ENCODE measurements at places on chromosomes 12 and 14. TPM values are rescaled to one million over a fixed set of nuclear protein-coding genes. Genes with fewer than 3 reads are reported as not detected.

Gene KCNC2
- not detected for total RNA-seq

- DNase-seq = no peak
These were observed 182.5 kb upstream of the RGS6 start for GRCh38 chr14:71749613-71750238.

Gene TBC1D30
- 19.6 TPM for total RNA-seq

DNA sequence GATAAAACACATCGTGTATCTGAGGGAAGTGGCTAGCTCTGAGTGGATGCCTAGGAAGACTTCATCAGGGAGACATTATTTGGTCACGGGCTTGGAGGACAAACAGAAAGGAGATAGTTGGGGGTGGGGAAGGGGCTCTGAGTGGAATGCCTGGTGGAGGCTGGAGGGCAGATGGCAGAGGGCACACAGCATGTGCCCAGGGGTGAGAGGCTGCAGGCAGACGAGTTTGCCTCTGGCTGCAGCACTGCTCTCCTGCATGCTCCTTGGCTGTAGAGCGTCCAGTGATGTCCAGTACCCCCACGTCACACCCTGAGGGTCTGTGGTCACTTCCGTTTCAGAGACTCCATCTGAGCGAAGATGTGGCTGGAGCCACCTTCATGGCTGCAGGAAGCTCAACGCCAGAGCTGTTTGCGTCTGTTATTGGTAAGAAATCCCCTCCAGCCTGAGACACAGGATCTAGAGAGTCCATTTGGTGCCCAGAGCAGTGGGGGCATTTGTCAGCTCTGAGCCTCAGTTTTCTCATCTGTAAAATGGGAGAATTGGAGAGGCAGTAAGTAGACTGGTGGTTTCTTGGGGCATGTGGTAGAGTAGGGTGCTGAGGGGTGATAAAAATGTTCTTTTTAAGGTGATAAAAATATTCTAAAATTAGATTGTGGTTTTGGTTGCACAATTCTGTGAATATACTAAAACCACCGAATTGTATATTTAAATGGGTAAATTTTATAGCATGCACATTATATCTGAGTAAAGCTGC lies 71.7 kb upstream of the RIN3 start:
- DNase-seq = no peak

- no peak for DNase-seq
These were observed 9.2 kb upstream of the GOLGA3 start for GRCh38 chr12:132837693-132838409.

GRCh38 chr12:121592320-121592719 lies 11.5 kb upstream of the KDM2B start:
- no peak for DNase-seq

DNA sequence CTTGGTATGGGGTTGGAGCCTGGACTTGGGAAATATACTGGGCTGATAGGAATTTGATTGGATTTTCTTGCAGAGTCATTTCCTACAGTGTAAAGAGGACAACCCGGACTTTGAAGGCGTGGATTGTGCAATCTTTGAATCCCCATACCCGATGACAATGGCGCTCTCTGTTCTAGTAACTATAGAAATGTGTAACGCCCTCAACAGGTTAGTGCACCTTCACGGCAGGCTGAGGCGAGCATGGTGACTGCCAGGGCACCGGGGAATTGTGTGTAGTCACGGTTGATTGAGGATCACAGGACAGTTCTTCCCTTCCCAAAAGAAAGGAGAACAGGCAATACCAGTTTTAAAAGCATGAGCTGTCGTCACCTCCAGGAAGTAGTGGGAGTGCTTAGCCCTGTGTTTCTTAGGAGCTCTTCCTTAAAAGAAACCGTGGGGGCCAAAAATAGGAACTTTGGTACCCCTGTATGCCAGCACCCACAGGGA lies 58.3 kb downstream of the ANAPC7 start:
- DNase-seq = no peak

DNA sequence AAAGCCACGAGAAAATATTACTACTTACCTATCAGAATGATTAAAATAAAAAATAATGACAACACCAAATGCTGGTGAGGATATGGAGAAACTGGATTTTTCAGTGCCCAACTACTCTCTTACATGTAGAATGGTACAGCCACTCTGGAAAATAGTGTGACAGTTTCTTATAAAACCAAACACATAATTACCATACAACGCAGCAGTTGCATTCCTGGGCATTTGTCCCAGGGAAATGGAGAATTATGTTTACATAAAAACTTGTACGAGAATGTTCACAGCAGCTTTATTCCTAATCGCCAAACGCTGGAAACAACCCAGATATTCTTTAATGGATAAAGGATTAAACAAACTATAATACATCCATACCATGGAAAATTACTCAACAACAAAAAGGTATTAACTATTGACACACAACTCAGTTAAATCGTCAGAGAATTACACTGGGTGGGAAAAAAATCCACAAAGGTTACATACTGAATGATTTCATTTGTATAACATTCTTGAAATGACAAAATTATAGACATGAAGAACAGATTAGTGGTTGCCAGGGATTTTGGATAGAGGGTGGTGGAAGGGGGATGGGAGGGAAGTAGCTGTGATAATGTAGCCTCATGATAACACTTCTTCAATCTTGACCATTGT lies 35.4 kb downstream of the TAOK3 start:
- no peak for DNase-seq

GRCh38 chr12:132554845-132555630 lies 55.3 kb downstream of the LRCOL1 start:
- peak; percentile 46 for DNase-seq

GRCh38 chr14:38053666-38054065 lies 154.0 kb upstream of the SSTR1 start:
- DNase-seq = no peak

Gene AJUBA
- 80.8 TPM for total RNA-seq

Gene TMEM132C
- not detected for total RNA-seq

- peak; percentile 10 for DNase-seq
These were observed 167.1 kb upstream of the OR4E1 start for GRCh38 chr14:21840765-21841164.

DNA sequence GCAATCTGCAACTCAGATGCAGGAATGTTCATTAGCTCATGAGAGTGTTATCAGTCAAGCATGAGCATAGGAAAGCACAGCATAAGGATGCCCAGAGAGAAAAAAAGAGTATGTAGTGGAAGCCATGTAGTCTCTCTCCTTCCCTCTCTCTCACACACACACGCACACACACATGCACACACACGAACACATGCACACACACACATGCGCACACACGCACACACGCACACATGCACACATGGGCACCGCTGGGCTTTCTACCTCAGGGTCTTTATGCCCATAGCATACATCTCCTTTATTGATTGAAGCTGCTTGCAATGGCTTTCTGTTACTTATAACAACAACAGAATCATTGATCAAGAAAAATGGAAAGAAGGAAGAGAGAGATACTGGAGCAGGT lies 240.9 kb downstream of the ETNK1 start:
- no peak for DNase-seq

GRCh38 chr14:90446405-90446804 lies 49.6 kb downstream of the CALM1 start:
- no peak for DNase-seq

DNA sequence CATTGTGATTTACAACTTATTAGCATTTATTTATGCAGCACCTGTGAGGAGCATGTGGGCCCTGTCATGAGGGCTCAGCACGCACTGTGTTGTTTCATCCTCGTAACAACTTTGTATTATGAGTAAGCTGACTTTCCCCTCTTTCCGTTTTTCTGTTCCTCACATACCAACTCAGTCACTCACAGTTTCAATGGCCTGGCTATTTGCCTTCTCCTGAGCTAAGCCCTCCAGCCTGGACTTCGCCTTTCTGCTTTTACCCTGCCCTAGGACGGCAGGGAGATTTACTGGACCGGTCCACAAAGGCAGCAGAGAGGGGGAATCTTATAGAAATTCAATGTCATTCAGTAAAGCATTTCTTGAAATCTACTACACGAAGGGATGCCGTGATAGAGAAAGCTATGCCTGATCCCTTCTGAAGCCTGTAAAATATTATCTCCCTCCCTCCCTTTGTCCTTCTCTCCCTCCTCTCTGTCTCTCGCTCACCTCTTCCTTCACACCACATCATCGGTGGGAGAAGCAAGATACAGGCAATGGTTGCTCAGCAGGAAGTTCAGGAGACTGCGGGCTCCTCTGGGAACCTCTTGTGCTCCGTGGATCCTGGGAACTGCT lies 219.2 kb upstream of the TBX3 start:
- no peak for DNase-seq

DNA sequence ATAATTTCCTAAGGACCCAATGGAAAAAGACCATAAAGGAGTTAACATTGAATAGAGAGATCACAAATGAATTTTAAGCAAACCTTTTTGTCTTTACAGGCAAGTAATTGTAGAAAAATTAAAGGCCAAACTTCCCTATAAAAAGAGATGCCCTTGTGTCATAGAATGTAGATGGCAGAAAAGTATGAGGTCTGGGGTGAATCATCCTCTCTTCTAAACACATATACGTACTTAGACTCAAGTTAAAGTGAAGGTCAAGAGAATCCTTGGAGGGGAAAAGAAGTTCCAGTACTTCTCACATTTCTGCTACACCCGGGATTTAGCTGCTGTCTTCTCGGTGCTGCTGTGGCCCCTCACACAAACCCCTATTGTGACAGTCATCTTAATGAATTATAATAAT lies 116.2 kb upstream of the ARID2 start:
- no peak for DNase-seq

- no peak for DNase-seq
These were observed 3.0 kb downstream of the NAB2 start for GRCh38 chr12:57091638-57092528.

DNA sequence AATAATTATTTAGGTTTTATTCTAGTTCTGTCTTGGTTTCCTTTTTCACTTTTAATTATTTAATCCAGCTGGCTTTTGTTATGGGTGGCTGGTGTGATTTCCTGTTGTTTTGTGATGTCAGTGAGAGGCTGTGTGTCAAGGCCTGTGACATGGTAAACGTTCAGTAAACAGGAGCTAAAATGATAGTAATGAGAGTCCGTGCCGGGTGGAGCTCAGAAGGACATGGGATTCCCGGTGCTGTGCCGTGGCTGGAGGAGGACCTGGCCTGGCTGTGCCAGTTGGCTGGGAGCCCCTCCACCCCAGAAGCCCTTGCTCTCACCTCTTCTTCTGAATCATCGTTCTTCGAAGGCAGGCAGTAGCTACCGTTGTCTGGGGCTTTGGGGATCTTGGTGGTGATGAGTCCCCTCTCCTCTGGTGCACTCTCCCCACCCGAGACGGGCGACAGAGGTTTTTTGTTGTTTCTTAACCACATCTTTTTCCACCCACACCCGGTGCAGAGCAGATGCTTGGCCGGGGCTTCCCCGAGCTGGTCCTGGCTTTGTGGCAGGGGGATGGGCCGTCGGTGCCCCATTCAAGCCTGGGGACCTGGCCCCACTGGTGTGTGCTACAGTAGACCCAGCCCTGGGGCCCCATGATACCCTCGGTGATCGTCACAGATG lies 29.1 kb downstream of the SH2B3 start:
- DNase-seq = peak; percentile 80

Gene DPF3
- 2.9 TPM for total RNA-seq

Gene GPR65
- total RNA-seq = not detected

DNA sequence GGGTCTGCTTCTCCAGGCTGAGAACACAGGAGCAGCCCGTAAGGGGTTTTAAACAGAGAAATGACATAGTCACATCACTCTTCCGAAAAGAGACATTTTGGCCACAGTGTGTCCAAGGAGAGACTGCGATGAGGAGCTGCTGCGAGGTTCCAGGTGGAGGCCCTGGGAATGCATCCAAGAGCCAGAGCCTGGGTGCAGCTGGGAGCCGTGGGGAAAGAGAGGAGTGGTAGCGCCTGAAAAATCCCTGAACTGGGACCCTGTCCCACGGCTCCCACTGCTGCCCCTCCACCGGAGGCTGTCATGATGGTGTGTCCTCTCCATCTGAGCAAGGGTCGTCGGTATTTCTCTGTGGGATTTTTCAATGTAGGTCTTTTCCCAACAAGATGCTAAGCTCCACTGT lies 146.9 kb downstream of the BCL11B start:
- DNase-seq = no peak

GRCh38 chr12:106245767-106246166 lies 2.1 kb downstream of the CKAP4 start:
- peak; percentile 80 for DNase-seq

Gene XRCC3
- total RNA-seq = 26.9 TPM

DNA sequence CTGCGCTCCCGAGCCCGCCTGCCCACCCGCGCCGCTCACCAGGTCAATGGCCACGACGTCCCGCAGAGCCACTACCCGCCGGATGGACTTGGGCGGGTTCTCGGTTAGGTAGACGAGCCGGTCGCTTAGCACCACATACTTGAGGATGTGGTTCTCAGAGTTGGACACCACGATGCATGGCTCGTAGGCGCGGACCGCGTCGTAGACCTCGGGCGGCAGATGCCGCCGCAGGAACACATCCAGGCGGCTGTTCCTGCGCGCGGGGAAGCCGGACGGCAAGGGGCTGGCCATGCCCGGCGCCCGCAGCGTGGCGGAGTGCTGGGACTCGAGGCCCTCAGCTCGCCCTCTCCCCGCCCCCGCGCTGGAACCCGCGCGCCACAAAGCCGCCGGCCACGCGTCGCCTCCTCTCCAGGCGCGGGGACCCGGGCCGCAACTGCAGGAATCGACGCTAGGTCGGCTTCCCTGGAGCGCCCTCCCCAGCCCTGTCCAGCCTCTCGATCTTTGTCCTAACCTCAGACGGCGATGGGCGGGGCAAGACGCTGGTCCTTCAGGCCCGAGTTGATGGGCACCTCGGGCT lies at the start of gene C12orf56:
Gene C12orf56, minus strand, starts transcription at position 484 of the 577 bp plus-strand sequence. Its CDS starts 193 bp downstream, at position 291.
- peak; percentile 31 for DNase-seq

DNA sequence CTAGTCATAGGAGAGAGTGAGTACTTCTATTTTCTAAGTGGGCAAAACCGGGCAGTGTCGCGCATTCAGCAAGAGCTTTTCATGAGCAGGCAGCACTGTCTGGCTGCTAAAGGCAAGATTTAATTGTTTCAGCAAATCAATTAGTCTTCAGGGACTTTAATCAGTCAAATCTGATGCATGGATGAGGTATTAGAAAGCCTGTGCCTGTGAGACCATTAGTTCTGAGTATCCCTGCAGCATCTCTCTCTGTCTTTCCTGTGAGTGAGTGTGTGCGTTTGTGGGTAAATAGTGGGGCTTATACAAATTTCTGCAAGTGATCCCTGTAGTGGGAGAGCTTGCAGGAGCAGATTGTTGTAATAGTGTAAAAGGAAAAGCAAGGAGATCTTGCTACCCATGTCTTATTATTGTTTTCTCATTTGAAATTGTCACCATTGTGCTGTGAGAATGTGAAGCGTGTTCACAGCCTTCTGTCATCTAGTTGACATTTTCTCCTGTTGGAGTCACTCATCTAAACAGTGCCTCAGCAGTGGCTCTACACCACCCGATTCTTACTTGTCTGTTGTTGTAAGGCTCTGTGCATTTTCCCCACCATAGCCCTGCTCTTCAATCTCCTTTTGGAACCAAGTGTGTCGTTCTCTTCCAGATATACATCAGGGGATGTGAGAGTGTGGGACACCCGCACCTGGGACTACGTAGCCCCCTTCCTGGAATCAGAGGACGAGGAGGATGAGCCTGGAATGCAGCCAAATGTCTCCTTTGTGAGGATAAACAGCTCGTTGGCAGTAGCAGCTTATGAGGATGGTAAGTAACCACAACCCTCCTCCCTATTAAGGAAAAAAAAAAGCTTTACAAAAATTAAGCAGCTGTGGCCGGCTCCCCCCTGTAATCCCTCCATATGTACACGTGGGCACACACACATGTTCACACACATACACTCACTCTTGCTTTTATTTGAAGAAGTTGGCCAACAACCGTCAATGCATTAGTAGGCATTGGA lies 53.6 kb downstream of the FBXW8 start:
- DNase-seq = no peak
